ENCODE measurements at places on chromosomes 5 and 9.

DNA sequence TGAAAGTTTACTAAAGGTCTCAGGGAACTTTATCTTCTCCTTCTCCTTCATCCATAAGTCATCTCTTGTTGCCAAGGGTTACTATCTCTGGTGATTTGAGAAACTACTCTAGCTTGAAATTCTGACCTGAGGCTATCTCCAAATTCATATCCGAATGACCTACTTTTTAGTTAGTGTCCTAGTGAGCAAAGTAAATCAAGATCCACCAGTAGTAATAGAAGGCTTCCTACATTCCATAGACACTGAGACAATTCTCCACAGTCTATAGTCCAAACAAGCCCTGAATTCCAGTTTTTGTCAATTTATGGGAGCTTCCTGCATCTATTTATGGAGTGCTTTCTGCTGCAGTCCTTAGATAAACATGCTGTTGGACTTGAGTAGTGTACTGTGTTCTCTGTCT lies 5.0 kb downstream of the IL7R start:
- DNase-seq = no peak

GRCh38 chr5:73471654-73472053 lies 23.1 kb upstream of the FOXD1 start:
- DNase-seq = no peak

GRCh38 chr9:26856413-26857032 lies 36.1 kb downstream of the CAAP1 start:
- DNase-seq = no peak

GRCh38 chr9:116008278-116008677 lies 145.3 kb upstream of the PAPPA start:
- no peak for DNase-seq

- no peak for DNase-seq
Observed at GRCh38 chr5:8445139-8445538, 576.2 kb downstream of the MTRR start.

- DNase-seq = no peak
Observed at GRCh38 chr5:157568720-157569119, 6.9 kb downstream of the ADAM19 start.

DNA sequence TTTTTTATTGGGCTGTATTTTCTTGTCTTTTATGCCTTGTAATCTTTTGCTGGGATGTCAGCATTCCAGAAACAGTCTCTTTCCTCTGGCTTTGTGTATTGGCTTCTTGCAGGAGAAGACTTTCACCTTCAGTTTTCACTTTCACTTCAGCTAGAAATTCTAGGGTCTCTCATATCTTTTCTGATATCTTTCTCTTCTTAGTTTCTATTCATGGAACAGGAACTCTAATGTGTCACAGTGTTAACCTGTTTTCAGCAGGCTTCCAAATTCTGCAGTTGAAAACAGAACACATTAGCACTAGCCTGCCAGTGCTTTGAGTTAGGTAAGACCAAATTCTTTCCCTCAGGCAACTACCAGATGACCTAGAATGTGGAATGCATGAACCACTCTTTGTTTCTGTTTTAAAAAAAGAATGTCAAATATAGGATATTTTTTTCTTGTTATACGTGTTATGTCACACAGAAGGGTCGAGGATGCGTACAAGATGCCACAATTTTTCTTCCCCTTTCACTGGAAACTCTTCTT lies 164.7 kb downstream of the TUSC1 start:
- DNase-seq = no peak

- DNase-seq = no peak
Observed at GRCh38 chr5:61386045-61386800, 54.2 kb downstream of the ZSWIM6 start.

DNA sequence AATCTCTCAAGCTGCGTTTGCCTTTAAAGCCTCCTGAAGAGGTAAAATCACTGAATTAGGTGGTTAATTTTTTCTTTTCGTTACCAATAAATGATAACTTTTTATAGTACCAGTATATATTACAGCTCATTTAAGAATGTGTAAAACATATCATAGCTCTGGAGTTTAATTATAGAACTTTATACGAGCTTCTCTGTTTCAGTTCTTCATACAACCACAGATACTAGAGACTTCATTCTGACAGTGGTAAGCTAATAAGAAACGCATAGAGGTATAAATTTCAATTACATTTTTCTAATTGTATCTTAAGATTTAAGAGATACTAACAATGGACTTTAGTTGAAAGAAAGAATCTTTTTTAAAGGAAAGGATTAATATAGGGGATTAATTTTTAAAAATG lies 73.9 kb downstream of the PBX3 start:
- DNase-seq = no peak

DNA sequence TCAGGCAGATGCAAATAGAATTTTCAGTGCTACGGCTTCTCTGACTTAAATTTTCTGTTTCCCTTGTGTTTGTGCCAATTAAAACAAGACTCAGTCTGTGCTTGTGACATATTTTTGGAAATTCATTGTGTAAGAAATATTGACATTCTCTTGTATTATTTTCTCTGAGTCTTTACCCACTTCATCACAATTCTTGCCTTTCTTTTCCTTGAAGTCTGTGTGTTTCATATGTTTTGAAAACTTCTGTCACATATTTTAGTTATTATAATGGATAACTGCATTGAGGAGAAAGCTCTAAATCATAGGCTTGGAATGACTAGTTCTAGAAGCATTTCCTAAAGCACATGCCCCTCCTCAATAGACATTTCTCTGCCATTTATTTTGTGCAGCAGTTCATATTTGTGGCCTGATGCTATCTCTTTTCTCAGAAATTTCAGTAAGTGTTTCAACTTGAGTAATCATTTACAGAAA lies 206.6 kb downstream of the PALM2AKAP2 start:
- no peak for DNase-seq

DNA sequence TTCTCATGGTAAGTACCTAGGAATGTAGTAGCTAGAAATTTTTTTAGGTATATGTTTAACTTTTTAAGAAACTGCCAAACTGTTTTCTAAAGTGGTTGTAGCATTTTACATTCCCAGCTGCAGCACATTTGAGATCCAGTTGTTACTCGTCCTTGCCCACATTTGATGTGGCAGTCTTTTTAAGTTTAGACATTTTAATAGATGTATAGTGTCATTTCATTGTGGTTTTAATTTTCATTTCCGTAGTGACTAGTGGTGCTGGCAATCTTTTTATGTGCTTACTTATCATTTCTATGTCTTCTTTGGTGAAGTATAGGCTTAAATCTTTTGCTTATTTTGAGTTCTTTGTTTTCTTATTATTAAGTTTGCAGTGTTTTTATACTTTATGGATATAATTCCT lies 171.6 kb downstream of the GAS1 start:
- DNase-seq = no peak

GRCh38 chr5:14707811-14708390 lies 43.4 kb downstream of the OTULIN start:
- no peak for DNase-seq

GRCh38 chr5:11547730-11548129 lies 356.5 kb downstream of the CTNND2 start:
- no peak for DNase-seq

- no peak for DNase-seq
Observed at GRCh38 chr5:133259199-133259997, 207.6 kb downstream of the HSPA4 start.

DNA sequence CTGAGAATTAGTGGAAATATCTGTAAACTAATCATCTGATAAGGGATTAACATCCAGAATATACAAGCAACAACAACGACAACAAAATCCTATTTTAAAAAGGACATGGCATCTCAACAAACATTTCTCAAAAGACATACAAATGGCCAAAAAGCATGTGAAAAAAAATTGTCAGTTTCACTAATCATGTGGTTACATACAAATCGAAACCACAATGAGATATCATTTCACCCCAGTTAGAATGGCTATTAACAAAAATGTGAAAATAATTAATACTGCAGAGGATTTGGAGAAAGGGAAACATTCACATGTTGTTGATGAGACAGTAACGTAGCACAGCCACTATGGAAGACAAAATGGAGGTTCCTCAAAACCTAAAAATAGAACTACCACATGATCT lies 69.5 kb downstream of the ERP44 start:
- DNase-seq = no peak

GRCh38 chr5:176770431-176770830 lies 39.9 kb upstream of the UNC5A start:
- DNase-seq = no peak

- DNase-seq = no peak
Observed at GRCh38 chr9:96500696-96501632, 51.0 kb downstream of the HABP4 start.

DNA sequence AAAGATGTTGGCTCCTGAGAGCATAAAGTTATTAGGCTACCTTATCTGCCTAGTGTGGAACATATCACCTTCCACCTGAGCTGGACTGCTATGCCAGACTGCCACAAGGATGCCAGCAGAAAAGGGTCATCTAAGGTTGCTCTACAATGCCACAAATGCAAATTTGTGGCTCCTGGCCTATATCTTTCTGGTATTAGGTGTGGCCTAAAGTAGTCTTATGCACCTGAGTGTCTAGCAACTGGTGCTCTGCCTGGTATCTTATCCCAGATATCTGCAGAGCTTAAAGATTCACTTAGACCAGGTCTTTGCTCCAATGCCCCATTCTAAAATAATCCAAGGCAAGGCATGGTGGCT lies 34.7 kb downstream of the DTWD2 start:
- DNase-seq = no peak

DNA sequence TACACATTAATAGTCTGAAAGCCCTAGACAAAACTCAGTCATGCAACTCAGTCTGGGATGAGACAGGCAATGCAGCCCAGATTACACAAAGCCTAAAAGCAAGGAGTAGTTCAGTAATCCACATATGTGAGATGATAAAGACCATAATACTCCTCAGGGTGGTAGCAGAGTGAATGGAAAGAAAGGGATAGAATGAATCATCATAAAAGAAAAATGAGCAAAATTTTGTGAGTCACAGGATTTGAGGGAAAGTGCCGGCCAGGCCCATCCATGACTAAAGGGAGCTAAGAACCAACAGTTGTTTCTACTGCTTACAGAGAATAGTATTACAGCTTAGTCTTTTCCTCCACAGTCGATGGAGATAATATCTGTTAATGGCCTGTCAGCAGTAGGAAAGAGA lies 90.0 kb upstream of the POU5F2 start:
- no peak for DNase-seq

- no peak for DNase-seq
Observed at GRCh38 chr9:113427629-113428028, 17.1 kb downstream of the C9orf43 start.

DNA sequence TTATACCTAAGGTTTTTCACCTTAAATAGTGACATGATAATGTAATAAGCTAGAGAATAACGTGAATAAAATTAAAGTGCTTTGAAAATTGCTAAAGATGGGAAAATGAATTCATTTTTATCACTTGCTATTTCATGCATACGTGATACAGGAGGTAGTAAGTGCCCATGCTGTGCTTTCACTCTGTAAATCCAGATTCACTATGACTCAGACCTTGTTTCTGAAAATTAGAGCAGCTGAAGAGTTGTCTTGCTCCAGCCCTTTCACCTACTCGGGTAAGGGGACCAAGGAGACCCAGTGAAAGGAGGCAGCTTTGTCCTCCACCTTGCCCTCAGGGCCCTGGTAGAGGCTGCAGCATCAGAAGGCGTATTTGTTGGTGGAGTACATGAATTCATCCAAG lies 87.9 kb downstream of the ANKH start:
- DNase-seq = peak; percentile 64

- DNase-seq = no peak
Observed at GRCh38 chr5:177957241-177957640, 38.8 kb downstream of the PROP1 start.

DNA sequence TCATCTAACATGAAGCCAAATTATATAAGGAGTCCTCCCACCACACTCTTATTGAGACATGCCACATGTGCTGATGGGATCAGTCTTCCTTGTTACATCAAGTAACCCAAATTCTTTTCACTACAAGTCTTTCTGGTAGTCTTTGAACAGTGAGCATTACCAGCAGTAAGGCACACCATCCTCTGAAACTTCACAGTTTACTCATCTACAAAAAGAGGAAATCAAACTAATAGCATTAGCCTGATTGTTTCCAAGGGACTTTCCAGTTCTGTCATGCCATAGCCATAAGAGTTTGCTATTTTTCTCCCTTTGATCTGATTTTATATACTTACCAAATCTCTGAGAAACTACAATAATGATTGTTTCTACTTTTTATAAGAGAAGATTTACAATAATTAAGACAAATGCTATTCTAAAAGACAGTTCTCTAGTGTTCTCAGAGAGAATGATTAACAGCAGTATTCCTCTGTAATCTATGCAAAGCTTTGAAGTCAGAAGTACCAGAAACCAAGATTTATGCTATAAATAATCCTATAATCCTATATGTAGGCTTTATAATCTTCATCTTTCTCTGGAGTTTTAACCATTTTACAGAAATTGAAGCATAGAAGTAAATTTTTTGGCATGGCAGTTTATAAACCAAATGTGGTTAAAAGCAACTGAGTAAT lies 166.2 kb upstream of the ACO1 start:
- no peak for DNase-seq

DNA sequence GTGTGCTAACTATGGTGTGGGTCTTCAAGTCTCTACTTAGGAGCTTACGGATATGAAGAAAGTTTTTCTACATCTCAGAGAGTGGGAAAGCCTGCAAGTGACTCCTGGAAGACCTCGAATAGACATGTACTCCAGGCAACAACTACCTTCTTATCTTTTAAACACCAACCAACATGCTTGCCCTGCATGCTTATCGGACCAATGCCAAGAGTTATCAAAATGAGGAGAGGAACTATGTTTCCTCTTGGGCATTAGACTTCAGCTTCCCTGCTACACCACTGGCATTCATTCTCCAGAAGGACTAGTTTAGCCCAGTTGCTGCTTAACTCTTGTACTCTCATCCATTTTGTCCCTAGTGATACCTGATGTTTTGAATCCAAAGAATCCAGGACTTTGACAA lies 74.7 kb upstream of the MAN2A1 start:
- no peak for DNase-seq

GRCh38 chr9:136850866-136851775 lies 1.0 kb upstream of the MAMDC4 start:
- no peak for DNase-seq

GRCh38 chr5:86831128-86831527 lies 213.4 kb downstream of the COX7C start:
- no peak for DNase-seq

Data from T-helper 1 cell (primary cell).